ENCODE measurements at places on chromosomes 16 and 17.

GRCh38 chr17:55830699-55831471 is 80.0 kb downstream of the PCTP start:
- DNase-seq = no peak

- DNase-seq = no peak
Observed at GRCh38 chr16:50489182-50489581, 59.0 kb upstream of the NKD1 start.

GRCh38 chr17:48064638-48065037 is 16.5 kb downstream of the NFE2L1 start:
- DNase-seq = no peak

DNA sequence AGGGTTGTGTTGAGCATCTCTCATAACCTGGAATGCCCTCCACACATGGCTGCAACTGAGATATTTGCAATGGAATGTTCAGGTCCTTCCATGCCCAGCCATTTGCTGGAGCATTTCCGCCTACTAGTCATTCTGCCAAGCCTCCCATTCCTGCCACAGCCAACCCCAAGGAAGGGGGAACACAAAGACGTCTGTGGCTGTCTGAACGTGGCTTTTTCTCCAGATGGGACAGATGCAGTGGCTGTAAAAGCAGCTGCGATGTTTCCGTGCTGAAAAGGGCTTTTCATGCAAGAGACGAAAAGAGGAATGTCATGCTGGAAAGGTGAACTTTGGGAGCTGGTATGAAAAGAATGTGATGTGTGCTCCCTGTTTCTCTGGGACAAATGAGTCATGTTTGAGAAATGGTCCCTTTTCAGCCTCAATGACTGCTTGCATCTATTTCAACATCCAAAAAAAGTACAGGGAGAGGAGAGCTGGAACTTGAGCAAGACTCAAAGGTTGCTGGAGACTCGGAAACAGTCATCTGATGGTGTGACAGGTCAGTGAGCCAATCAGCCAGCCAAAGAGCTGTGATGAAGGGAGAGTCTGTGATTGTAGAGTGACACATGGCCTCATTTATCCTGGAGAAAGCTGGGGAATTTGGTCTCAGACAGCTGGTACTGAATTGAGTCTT is 208.9 kb downstream of the SHISA9 start:
- no peak for DNase-seq

DNA sequence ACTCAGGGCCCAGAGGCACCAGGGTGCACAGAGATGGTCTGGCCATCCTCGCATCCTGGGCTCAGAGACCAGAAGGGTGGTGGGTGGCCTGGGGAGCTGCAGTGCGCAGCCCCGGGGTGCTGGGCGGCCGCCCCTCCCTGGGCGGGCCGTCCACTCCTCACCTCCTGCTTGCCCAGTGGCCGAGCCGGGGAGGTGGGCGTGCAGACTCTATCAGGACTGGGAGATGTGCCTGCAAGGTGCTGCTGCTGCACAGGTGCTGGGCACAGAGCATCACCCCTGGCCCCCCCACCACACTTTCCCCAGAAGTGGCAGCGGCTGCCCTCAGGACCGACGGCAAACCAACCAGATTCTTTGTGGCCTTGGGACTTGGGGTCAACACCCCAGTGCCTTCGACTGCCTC is at the start of gene SCN4A:
TSS of gene SCN4A (minus strand) at position 123 of the 400 bp plus-strand sequence. CDS start at position 46, 77 bp downstream.
- no peak for DNase-seq

- DNase-seq = no peak
Observed at GRCh38 chr16:49282690-49283375, 1.2 kb upstream of the CBLN1 start.

DNA sequence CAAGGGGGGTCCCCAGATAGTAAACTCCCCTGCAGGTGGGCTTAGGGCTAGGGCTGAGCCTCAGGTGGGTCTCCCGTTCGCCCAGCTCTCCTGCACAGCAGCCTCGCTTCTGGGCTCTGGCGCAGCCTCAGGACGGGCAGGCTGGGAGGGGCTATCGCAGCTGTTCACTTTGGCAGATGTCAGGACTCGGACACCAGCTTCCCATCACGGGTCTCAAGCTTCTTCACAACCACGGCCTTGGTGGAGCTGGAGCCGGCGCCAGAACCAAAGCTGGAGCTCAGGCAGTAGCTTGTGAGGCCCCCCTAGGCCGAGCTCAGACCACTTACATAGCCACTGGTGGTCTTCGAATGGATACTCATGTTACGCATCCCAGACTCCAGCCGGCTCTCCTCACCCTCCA is 26.0 kb downstream of the CLEC3A start:
- no peak for DNase-seq

DNA sequence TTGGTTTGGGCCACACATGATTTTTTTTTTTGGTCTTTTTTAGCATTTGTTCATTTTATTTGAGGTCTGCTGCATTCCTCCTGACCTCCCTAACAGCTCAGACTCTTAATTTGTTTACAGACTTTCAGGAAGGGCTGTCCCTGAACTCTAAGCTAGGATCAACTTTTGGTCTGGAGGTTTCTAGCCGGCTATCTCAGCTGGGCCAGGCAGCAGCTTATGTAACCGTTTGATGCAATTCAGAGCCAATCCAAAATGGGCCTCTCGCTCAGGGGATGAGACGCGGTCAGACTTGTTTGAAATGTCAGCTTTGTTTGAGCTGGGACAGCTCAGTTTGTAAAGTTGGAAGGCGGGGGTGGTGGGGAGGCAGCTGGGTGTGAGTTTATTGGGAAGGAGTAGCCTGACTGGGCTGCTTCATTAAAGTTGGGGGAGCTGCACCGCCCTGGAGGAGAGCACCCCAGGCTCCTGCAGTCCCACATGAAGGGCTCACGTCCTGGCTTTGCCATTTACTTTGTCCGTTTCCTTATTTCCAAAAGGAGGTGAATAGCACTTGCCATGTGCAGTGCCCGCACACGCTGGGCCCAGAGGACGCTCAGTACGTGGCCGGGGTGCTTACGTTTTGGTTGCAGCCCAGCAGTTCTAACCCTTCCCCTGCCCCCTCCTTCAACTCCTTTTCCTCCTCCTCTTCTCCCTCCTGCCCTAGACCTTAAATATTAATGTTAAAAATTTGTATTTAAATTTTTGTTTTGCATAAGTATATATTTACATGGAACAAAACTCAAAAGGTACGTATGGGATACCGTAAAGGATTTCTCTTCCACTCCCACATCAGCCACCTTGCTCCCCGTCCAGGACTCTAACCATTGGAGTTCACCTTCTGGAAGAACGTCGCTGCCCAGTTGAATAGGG is 121.2 kb downstream of the SNX29 start:
- DNase-seq = no peak

DNA sequence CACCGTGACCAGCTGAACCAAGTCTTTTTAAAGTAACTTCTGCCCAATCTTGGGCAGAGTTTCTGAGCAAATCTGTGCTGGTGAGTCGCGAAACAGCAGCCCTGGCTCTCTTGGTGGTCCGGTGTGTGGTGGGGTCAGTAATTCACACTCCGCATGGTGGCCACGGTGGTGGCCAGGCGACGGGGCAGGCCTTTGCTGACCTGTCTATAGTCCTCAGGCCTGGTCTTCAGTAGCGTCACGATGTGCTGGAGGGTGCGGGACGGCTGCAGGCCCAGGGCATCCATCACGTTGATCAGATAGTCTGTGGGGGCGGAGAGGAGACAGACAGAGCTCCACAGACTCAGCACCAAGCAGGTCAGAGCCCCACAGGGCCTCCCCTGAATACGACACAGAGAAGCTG is 64.2 kb downstream of the COG7 start:
- DNase-seq = no peak

- DNase-seq = peak; percentile 74
Observed at GRCh38 chr16:77236063-77236511, 36.9 kb downstream of the SYCE1L start.

GRCh38 chr17:28279411-28279810 is 39.6 kb upstream of the TMEM97 start:
- DNase-seq = no peak

GRCh38 chr17:4006165-4006589 is 41.9 kb upstream of the ATP2A3 start:
- DNase-seq = no peak

DNA sequence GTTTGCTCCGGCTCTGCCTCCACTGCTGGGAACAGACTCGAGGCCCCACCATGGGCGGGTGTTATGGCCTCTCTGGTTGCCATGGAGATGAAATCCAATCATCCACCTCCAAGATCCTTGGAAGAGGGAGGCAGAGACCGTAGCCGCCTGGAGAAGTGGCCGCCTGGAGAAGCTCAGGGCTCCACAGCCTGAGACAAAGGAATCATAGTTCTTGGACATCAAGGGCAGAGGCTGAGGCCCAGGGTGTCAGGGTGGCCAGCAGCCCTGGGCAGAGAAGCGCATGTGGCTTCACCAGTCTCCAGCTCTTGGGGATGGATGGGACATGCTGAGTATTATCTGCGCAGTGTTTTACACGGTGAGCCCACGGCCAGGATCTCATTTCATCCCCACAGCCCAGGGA is 36.2 kb downstream of the ABR start:
- DNase-seq = peak; percentile 33

DNA sequence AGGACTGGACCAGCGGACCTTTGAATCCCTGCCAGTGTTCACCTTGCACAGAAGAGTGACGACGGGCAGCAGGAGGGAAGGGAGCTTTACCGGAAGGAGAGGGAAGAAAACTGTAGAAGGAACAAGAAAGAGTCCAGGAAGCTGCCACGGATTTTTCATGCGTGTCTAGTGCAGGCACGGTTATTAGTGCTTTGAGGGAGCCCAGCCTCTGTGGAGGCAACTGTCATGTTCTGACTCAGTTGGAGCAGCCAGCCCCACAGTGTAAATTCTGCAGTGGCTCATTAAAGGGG is 6.5 kb upstream of the HOXB13 start:
- no peak for DNase-seq

- peak; percentile 100 for DNase-seq
Observed at GRCh38 chr17:16217002-16217635, at the start of gene PIGL. PIGL (plus strand) TSS chr17:16217210; CDS start chr17:16217227, 17 bp downstream.

GRCh38 chr17:72354071-72354470 is 233.3 kb downstream of the SOX9 start:
- no peak for DNase-seq

- no peak for DNase-seq
Observed at GRCh38 chr16:21028728-21029127, 121.9 kb downstream of the DNAH3 start.

GRCh38 chr16:405548-406506 is 4.1 kb downstream of the DECR2 start:
- DNase-seq = no peak

DNA sequence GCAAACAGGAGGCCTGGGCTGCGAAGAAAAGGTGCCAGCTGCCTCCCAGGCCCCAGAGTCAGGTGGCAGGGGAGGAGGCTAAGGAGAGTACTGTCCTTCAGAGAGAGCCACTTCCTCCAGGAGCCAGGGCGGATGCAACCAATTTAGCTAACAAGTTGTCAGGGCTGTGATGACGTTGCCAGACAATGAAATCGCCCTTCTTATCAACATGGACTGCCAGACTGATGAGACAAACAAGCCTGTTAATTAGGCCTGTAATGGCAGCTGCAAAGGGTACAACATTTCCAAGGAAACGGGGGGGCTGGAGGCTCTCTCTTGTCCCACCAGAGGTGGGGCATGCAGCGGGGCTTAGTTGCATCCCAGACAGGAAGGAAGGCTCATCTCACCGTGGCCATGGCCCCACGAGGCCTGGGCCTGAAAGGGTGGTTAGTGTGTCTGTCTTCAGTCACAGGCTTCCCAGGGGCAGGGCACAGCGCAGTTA is 111.8 kb downstream of the SDK2 start:
- DNase-seq = peak; percentile 38

Measured in SHP77 (cell line).